ENCODE measurements at places on chromosomes 16 and 17.

GRCh38 chr17:76998839-76999238 lies 130.6 kb downstream of the MGAT5B start:
- DNase-seq = no peak

DNA sequence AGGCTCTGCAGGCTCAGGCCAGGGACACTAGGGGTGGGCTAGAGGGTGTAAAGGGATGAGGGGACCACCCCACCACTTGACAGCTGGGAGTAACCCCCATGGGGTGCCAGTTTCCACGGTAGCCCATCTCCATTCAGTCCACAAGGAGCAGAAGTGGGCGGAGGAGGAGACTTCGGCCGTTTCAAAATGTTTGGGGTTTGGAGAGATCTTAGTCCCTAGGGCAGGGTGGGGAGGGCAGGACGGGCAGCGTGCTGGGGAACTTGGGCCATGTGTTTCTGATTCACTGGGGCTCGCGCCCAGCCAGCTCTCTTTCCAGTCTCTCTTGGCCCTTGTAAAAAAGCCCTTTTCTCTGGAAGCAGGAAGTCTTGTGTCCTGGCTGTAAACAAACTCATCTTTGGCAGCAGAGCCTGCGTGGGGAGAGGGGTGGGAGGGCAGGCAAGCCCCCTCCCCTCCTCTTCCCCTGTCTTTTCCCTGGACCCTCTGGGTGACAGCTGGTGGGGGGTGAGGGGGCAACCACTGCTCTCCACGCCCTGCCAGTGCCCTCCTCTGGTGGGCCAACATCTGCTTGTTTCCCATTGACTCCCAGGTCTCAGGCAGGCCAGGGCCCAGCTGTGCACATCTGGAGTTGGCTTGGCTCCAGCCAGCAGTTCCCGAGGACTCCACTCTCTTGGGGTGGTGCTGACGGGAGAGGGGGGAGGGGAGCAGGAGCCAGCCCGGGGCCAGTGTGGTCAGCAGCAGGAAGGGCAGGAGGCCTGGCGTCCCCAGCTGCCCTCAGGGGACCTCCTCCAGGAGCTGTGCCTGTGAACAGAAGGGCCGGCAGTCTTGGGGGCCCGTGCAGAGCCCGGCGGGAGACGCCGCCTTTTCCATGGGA lies 8.1 kb downstream of the CYGB start:
- DNase-seq = no peak

- no peak for DNase-seq
Measured at GRCh38 chr16:2979669-2980226, 498 bp downstream of the PKMYT1 start.

DNA sequence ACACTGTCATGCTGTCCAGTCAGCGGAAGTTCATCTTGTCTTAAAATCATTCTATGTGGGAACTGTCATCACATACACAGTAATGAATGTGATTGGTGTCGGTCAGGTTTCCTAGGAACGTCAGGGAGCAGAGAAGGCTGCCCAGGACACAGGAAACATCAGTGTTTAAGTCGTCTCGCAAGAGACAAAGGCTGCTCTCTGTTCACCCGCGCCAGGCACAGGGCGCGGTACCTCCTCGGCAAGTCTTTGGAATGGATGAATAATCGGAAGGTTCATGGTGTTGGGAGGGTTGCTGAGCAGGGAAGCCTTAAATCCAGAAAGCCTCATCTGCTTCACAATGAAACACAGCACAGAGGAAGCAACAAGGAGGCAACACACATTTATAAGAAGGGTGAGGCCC lies 148.2 kb downstream of the CPPED1 start:
- no peak for DNase-seq

DNA sequence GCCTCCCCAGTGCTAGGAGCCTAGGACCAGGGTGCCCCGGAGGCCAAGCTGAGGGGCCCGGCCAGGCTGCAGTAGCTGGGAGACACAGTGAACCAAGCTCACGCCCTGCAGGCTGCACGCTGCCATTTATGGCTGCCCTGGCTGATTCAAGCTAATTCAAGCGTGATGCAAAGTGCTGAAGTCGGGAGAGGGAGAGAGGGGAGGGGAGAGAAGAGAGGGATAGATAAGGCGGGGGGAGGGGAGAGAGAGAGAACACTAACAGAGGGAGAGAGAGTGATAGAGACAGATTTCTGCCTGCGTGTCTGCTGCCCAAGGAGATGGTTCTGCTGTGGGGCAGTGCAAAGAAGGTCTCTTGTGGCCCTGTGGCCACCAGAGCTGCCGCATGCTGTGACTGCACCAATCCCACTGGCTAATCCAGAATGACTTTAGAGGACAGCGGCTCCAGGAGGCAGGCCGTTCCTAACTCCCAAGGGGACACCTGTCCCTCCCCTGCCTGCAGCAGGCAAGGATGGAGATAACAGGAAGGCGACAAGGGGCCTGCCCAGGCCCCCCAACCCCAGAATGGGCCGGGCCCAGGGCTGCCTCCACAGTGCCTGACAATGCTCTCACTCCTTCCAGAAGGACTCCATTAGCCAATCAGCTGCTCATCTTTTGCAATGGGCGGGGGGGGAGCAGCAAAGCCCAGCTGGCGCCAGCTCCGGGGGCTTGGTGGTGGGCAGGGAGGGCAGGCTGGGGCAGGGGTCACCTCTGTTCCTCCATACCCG lies 12.9 kb downstream of the MXRA7 start:
- DNase-seq = peak; percentile 4

DNA sequence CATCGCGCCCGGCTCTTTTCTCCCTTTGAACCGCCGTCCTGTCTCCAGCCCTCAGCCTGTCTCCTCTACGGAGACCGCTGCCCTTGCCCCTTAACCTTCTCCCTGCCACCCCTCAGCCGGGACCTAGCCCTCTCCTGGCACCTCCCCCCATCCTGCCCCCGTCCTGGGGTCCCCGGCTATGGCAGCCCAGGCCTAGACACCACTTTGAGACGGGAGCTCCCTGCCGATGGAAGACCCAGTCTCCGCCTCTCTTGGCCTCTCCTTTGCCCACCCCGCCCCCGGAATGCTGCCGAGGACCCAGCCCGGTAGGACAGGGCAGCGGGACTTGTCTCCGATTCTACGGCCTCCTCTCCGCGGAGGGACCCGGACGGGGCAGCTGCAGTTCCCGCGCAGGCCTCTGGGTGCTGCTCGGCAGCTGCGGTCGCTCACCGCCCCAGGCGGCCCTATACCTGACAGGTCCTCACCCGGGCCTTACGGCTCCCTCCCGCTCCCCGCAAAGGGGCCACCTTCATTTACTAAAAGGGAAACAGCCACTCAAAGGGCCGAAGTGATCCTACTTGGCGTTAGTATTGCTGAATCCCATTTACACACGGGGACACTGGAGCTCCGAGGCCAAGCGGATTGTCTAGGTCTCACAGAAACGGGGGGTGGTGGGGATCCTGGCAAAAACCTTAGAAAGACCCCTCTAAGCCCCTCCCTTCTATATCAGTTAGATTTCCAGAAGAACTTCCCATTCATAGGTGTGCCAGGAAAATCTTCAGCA lies 32.6 kb upstream of the TAC4 start:
- DNase-seq = peak; percentile 53

- no peak for DNase-seq
Measured at GRCh38 chr17:16425698-16426659, 10.6 kb downstream of the TRPV2 start.

DNA sequence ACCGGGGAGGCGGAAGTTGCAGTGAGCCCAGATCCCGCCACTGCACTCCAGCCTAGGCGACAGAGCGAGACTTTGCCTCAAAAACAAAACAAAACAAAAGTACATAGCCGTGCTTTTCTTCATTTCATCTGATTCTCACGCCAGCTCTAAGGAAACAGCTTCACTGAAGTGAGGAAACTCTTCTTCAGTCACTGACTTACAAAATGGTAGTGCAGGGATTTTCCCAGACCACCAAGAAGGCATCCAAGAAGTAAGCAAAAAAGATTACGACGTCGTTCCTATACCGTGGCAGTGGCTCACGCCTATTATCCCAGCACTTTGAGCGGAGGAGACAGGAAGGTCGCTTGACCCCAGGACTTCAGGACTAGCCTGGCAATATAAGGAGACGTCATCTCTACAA lies 40.4 kb upstream of the SLFN13 start:
- DNase-seq = no peak

- peak; percentile 12 for DNase-seq
Measured at GRCh38 chr16:3149630-3150345, 15.0 kb downstream of the ZNF213 start.

GRCh38 chr17:39676198-39676819 lies 8.1 kb downstream of the PNMT start:
- DNase-seq = no peak

- no peak for DNase-seq
Measured at GRCh38 chr17:50209133-50209471, 7.7 kb upstream of the COL1A1 start.

DNA sequence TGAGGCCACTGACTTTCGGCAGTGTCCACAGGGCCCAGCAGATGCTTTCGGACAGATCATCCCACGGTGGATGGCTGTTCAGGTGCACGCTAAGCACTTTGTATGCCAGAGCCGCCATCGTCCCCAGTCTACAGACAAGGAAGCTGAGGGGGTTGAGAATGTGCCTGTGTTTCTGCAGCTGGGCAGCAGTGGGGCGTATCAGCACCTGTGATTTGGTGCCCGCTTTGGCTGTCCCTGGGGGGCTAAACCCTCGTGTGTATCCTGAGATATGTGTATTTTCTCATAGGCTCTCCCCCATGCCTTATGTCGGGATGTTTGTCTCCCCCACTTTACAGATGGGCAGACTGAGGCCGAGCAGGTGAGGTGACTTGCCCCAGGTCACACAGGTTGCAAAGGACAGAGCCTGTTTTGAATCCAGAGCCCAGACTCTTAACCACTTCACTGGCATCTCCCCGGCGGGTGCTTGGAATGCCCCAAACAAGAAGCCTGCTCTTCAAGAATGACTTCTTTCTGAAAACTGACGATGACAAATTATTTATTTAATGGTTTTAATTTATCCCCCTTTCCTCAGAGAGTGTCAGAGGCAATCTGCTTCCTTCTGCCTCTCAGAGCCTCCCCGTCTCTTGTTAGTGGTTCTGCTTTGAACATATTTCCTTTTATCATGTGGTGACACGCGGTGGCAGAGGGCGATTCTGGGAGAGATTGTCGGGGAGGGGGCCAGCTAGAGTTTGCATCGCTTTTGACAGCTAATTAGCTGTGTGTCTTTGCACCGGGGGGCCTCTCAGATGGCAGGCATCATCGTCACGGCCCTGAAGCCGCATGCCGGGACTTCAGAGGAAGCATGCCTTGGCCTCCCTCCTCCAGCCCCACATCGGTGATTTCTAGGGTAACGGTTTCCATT lies 149.6 kb upstream of the CIBAR2 start:
- no peak for DNase-seq

GRCh38 chr16:87185308-87185707 lies 131.9 kb downstream of the C16orf95 start:
- no peak for DNase-seq

GRCh38 chr16:9630119-9630518 lies 538.7 kb downstream of the HAPSTR1 start:
- DNase-seq = no peak

- no peak for DNase-seq
Measured at GRCh38 chr16:85967111-85967510, 68.1 kb downstream of the IRF8 start.

- DNase-seq = no peak
Measured at GRCh38 chr17:6556121-6557039, at the start of gene PITPNM3. TSS of gene PITPNM3 (minus strand) at chr17:6556555. CDS start at chr17:6556406, 149 bp downstream.

- peak; percentile 18 for DNase-seq
Measured at GRCh38 chr17:732067-732901, at the start of gene TLCD3A. TSS of gene TLCD3A (plus strand) at chr17:732596. CDS start at chr17:732648, 52 bp downstream.

DNA sequence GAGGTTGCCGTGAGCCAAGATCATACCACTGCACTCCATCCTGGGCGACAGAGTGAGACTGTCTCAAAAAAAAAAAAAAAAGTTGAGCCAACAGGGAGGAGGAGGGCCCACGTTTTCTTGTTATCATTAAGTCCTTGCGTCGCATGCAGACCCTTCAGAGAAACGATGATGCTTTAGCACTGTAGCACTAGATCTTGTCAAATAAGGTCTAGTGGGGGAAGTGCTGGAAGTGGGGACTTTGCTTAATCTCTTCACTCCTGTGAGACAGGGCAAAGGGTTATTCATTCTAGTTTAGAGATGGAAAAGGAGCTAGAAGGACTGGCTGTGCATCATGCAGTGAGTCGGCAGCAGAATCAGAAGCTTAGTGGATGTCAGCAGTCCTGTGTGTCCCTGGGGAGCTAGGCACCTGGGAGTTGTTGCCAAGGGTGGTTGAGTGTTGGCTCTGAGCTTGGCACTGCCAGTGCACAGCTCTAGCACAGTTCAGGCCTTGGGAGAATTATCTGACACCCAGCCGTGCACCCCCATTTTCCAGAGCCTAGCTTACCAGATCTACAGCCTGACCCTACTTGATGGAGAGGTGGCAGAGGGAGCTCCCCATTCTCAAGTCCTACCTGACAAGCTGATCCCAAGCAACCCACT lies 33.4 kb upstream of the TBX2 start:
- DNase-seq = no peak

GRCh38 chr16:11302977-11303376 lies 21.8 kb upstream of the PRM1 start:
- no peak for DNase-seq

DNA sequence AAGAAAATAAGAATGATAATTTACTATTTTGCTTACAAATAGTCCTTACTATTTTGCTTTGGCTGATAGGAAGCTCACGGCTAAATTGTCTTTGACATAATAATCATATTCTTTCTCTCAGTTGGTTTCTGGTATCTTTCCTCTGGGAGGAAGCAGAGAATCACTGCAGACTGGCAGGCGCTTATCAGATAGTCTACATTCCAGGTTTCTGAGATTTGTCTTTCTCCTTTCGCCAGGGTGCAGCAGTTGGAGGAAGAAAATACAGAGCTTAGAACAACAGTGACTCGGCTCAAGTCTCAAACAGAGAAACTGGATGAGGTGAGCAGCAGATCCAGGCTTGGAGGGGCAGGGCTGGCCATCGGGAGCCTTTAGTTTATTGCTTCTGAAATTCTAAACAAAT lies 136.1 kb downstream of the RAB11FIP4 start:
- no peak for DNase-seq

DNA sequence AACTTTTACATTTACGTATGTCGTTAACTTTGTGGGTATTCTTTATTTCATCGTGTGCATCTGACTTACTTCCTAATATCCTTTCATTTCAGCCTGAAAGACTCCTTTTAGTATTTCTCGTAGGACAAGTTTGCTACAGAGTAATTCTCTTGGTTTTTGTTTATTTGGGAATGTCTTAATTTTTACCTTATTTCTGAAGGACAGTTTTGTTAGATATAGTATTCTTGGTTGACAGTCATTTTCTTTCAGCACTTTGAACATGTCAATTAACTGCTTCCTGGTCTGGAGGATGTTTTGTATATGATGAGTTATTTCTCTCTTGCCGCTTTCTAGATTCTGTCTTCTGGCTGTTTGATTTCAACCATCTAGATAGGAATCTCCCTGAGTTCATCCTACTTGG lies 109.2 kb upstream of the NACA2 start:
- DNase-seq = no peak
